ENCODE measurements at places on chromosomes 16 and 17.

DNA sequence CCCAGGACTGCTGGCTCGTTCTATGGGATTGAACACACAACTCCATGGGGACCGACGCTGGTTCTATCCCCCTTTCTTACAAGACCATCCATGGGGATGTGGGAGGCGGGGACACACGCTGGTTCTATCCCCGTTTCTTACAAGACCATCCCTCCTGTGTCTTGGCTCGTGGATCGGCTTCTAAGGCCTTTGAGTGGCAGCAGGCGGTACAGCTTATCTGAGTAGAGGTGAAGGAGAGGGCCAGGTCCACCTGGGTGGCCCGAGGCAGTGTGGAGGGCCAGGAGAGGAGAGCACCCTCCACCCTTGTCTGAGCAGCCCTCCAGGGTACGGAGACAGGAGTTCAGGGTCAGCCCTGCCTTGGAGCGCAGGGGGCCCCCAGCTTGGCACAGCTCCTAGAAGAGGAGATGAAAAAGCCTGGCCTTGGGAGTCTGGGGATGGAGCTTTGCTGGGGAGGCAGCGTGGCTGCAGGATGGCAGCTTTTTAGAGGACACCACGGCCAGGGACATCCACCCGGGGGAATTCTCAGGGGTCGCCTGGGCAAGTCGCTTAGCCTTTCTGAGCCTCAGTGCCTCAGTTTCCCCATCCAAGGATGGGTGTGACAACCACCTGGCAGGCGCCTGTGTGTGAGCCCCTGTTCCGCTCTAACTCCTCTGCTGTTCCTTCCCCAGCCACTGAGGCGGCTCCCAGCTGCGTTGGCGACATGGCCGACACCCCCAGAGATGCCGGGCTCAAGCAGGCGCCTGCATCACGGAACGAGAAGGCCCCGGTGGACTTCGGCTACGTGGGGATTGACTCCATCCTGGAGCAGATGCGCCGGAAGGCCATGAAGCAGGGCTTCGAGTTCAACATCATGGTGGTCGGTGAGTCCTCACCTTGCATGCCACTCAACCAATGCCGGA, 341.0 kb downstream of the SEC14L1 start:
- no peak for DNase-seq

- DNase-seq, result no peak
Measured at GRCh38 chr17:48438516-48439061, 8.6 kb upstream of the SKAP1 start.

- DNase-seq, result no peak
Measured at GRCh38 chr17:44277976-44278375, 10.0 kb upstream of the SLC4A1 start.

DNA sequence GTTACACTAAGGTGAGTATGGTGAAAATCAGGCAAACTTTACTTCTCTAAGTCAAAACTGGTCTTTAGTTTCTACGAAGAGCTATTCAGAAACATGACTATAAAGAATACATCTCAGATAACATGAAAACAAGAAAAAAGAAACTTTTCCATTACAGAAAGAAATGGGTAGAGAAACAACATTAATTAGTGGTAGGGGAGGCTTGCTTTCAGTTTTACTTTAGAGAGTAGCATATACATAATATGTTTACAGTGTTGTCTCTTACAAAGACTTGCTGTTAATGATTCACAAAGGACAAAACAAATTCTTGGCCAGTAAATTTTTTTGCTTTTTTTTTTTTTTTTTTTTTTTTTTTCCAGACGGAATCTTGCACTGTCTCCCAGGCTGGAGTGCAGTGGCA, 34.2 kb downstream of the CRLF3 start:
- DNase-seq, result no peak

DNA sequence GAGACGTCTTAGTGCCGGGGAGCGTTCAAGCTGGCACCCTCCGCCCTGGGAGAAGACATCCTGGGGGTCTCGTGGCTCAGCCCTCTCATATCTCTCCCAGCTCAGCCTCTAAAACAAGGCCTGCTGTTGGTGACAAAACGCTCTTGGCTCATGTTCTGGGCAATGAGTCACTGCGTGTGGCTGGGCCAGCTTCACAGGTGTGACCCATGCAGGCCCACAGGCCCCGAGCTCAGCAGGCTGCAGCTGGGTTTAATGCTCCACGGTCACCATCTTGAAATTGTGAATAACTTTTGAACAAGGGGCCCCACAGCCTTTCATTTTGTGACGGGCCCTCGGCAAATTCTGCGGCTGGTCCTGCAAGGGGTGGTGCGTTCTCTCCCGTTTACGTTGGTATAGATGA, 22.4 kb downstream of the GAA start:
- no peak for DNase-seq

DNA sequence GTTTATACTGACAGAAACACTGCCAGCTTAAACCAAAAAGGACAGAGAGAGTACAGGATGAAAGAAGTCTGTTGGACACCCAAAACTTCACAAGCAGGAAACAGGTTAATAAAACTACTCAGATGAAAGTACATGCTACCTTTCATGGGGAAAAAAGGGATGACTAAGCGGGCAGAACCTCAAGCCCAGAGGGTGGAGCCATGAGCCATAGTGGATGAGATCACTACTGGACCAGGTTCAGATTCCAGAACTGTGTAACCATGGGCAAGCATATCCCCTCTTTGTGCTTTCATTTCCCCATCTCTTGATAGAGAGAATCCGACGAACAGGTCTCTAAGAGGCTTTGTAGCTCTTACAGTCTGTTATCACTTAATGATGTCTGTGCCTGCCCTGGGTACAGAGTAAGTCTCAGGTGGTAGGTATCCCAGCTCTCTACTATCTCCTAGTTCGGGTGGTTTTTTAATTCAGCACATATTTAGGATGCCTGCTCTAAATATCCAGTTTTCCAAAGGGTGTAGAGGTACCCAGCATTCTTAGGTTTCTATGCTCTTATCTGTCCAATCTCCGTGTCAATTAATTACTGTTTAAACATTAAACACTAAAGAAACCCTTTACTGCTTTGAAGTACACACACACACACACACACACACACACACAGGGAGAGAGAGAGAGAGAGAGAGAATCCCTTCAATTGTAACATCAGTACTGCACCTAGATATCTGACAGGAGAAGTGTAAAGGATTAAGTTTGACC, 206.7 kb downstream of the ZNF423 start:
- no peak for DNase-seq

GRCh38 chr16:1920727-1921171, 2.5 kb upstream of the HS3ST6 start:
- DNase-seq, result no peak

- peak; percentile 65 for DNase-seq
Measured at GRCh38 chr17:40551091-40551878, 14.0 kb downstream of the CCR7 start.

All from HuH-7 (cell line).